SHP77 treated with DMSO at 0.1 percent for 48 hours (cell line): ENCODE measurements at places on chromosomes 4 and X.

- no peak for DNase-seq
These were observed 84.4 kb downstream of the HTRA3 start for GRCh38 chr4:8353912-8354453.

DNA sequence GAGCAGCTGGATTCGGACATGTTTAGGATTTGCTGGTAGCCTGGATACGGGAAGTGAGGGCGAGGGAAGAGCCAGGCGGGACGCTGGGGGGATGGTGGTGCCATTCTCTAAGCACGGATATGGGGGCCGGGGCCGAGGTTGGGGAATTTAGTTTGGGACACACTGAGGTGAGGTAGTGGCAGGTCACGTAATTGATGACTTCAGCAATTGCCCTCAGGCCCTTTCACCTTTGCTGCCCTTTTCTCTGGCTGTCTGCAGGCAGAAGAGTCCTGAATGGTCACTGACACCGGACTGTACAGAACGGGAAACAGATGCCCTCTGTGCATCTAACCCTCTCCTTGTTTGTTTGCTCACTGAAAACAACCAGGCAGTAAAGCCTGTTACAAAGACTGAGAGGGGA lies 16.9 kb upstream of the HMGB3 start:
- no peak for DNase-seq

- no peak for DNase-seq
These were observed 45.4 kb downstream of the CEP135 start for GRCh38 chr4:55993994-55994663.

- DNase-seq = no peak
These were observed 995 bp upstream of the NFXL1 start for GRCh38 chr4:47915378-47915777.

- DNase-seq = no peak
These were observed 44.5 kb downstream of the TRIM2 start for GRCh38 chr4:153248641-153249198.

DNA sequence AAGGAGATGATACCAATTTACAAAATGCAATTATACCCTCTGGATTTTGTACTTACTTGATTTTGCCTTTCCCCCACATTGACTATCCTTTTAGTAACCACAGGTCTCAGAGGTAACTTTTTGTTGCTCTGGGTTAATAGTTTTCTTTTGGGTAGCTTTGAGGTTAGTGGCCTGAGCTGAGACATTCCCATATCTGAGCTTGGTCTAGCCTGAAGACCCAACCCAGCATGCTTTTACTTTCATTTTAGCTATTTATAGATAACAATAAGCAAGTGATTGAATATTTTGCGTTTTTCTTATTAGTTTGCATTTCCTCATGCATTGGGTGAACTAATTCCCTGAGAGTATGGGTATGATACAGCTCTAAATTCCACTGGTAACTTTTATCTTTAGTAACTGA lies 11.8 kb downstream of the HTN1 start:
- DNase-seq = no peak

- DNase-seq = no peak
These were observed 76.0 kb downstream of the ABLIM2 start for GRCh38 chr4:8082517-8083055.

- DNase-seq = no peak
These were observed 22.4 kb upstream of the P2RY10 start for GRCh38 chrX:78922754-78923153.

DNA sequence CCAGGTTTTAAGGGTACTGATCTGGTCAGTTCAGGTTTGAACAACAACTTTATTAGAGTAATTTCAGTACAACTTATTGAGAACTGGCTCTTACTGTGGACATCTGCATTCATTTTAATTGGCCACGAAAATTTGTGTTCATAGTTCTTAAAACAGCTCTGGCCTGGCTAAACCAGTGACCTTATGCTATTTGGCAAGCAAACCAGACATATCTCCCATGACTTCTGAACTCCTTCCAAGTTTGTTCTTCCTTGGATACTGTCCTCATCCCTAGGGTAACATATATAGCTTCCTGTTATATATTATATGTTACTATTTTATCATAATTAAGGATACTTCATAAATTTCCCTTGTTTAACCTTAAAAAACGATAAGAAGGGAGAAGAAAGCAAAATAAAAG lies 841.9 kb downstream of the TRAM1L1 start:
- no peak for DNase-seq

DNA sequence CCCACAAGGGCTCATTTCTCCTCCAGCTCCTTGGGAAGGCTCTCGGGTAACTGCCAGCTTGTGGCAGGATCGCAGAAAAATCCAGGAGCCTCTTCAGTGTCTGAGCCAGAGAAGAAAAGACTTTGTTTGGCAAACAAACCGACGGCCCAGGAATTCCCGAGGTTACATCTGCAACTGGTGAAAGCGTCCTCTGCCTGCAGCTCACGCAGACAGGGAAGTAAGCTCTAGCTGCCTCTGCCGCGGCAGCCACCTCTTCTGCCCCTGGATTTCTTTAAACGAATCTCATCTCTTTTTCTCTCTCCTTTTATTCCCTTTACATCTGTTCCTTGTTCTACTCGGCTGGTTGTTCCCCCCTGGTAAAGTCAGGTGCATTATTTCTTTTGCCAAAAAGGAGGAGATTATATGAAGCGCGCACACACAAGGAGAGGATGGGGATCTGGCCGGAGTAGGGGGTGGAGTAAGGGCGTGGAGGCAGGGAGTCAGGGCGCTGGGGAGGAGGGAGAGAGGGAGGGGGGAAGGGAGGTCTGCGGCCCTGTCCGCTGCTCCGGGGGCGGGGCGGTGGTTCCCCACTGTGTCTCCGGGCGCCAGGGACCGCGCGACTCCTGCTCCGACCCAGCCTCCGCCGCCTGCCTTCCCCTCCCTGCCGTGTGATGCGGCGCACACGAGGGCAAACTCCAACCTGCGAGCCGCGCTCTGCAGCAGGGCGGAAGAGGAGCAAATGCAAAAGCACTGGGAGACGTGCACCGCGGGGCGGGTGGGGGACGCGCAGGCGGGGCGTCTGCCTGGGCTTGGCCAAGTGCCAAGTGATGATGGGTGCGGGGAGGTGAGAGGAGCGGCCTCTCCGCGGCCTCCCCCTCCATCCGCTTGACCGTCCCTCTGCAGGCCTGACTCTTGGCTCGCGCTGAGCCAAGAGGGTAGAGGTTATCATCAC lies at the start of gene DCHS2:
DCHS2 (minus strand) TSS at position 459 of the 931 bp plus-strand sequence; CDS start at position 15, 444 bp downstream.
- no peak for DNase-seq

DNA sequence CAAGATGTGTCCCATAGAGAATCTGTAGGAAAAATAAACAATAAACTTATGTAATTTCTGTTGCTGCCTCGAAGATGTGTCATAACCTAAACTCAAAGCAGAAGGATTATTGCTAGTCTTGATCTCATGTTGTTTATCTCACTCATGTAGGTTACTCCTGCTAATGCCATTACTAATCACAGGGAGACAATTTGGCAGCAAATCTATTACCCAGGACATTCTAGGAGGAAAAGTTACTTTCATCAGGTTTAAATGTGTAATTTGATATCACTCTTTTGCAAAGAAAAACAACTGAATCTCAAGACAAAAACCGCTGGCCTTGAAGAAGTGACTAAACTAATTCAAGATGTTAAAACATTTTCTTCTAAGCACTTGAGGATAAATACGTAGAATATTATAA lies 34.0 kb downstream of the LDOC1 start:
- no peak for DNase-seq

- DNase-seq = no peak
These were observed 63.3 kb upstream of the GK2 start for GRCh38 chr4:79471309-79471708.

DNA sequence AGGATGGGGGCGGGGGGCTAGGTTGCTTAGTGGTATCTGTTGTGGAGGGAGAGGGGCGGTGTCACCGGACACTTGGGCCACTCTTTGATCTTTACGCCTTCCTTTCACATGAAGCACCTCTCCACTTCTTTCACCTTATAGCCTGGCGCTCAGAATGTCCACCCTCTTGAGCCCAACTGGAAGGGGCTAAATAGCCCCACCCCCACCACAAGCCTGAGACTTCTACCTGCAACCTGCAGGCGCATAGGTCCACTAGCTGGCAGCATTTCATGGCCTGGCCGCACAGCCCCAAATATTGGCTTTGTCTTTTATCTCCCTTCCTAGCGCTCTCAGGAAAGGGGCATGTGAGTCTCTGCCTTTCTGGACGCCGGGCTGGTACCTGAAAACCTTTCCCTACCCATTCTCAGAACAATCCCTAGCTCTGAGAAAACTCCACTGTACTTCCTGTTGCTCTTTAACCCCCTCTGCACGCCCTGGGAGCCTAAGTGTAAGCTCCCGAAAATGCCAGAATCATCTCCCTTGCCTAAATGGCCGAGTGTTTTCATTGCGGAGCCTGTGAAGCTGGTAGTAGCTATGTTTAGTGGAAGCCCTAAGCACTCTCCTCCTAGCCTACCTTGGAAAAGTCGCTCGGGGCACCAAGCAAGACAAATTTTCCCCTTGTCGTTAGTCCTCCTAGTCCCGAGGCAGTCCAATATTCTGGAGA lies 1.2 kb upstream of the TRPC5 start:
- no peak for DNase-seq

- no peak for DNase-seq
These were observed 22.8 kb upstream of the GPR78 start for GRCh38 chr4:8557151-8558076.

DNA sequence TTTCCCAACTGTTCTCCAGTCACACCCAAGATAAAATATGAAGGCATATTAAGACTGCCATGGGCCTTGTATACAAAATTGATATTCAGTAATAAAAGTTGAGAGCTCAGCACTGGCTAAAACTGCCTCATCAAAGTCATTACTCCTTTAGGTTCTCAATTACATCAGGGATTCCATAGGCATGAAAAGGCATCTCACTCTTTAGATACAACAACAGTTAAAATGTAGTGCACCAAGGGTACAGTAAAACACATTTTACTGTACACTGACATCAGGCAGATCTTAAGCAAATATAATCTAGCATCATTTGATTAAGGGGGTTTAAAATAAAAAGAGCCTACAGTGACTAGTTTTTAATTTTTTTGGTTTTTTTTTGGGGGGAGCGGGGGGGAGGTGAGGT lies 107.7 kb downstream of the PPP3CA start:
- no peak for DNase-seq

DNA sequence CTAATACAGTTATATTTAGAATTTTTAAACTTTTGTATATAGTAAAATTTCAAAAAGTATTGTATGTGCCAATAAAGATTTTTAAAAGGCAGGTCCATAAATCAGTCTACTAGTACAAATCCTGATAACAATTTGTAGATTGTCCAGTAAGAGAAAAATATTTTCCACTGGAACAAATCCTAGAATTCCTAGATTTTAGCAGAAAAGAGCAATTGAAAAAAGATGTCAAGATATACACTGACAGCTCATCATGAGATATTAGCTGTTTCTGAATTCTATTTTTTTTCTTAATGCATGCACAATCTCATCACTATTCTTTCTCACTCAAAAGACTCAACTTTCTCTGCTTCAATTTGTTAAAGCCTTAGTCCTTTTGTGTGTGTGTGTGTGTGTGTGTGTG lies 289.2 kb upstream of the MAD2L1 start:
- no peak for DNase-seq

GRCh38 chr4:126993351-126993750 lies 639.4 kb upstream of the INTU start:
- no peak for DNase-seq

DNA sequence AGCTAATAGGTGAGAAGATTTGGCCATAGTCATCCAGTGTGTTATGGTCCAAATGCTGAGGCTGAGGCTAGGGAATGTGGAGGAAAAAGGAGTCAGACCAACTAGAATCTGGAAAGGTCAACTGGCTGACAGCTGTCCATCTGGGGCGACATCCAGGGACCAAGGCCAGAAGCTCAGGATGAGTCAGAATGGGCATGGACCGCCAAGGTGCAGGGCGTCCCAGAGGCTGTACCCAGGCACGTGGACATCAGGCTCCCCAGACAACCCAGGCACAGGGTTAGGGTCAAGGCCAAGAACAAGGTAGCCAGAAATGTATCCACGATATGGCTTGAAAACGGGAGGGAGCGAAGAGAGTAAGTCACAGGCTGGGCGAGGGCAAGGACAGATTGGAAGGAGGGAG lies 26.1 kb upstream of the PTTG2 start:
- DNase-seq = no peak

- no peak for DNase-seq
These were observed 78.5 kb upstream of the NLGN4X start for GRCh38 chrX:6307156-6307555.
